ENCODE measurements at places on chromosomes 2 and 18.

DNA sequence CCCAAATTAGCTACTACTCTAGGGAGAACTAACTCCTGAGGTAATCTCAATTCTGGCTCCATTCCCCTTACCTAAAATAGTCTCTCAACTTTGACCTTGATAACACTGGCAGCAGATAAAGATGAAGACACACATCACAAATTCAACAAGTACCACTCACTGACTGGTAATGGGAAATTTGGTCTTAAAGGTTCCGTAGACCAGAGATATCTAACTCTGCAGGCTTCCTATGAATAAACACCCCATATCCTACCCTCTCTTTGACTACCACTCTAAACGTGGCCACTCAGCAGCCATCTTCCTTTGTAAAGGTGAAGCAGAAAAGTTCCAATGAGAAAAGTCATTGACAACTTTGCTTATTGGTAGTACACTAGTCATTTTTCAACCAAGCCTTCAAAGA, 38.6 kb upstream of the GALNT5 start:
- DNase-seq: no peak

- DNase-seq: peak; percentile 12
These were observed 38.7 kb downstream of the MCFD2 start for GRCh38 chr2:46876741-46877384.

- no peak for DNase-seq
These were observed 506.5 kb downstream of the TSN start for GRCh38 chr2:122261911-122262310.

GRCh38 chr18:25594351-25594750, 242.4 kb upstream of the ZNF521 start:
- no peak for DNase-seq

DNA sequence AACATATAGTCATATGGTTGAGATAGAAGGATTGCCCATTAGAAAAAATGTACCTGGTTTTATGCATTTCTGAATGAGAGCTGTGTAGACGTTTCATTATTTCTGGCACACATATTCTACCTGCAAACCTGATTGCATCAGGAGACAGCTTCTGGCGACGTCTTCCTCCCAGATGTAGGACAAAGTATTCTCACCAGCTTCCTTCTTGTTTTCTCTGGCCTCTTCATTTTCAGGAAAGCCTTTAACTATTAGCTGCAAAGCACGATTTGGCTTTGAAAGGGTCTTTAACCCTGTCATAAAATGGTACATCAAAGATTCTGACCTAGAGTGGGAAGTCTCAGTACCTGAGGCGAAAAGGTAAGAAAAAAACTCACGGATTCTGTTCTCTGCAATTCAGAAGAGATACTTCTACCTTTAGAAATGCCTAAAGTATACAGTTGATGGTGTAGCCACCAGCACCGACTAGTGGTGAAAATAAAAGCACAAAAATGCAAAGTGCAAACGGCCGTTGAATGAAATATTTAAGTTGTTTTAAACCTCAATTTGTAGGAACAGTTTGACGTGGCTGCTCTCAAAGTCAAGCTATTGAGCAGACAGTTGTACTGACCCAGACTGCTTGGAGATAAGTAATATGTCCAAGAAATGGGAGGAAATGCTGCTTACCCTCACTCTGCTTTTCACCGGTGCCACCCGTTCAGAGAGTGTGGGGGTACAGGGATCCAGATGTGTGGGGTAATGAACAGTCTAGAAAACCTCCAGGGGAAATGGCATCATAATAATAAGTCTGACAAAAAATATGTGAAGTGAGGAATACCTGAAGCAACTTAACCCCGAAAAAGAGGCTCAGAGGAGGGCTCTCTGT, 20.2 kb downstream of the IL18RAP start:
- no peak for DNase-seq

- DNase-seq: no peak
These were observed 103.5 kb upstream of the MAP3K20 start for GRCh38 chr2:172972005-172972619.

DNA sequence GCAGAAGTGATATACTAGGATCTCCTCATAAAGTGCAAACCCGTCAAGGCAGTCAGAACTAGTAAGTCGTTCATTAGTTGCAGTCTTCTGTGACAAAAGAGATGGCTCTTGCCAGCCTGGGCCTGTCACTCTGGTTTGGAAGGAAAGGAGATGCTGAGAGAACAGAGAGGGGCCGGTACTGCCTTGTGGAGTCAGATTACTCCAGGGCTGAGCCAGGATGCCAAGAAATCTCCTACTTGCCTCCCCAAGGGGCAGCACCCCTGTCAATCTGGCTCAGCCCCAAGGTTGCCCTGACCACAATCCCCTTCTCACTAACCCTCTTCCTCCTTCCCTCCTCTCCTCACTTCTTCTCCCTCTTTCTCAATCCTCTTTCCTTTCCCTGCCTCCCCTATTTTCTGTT, 62.9 kb upstream of the ASPRV1 start:
- peak; percentile 49 for DNase-seq

DNA sequence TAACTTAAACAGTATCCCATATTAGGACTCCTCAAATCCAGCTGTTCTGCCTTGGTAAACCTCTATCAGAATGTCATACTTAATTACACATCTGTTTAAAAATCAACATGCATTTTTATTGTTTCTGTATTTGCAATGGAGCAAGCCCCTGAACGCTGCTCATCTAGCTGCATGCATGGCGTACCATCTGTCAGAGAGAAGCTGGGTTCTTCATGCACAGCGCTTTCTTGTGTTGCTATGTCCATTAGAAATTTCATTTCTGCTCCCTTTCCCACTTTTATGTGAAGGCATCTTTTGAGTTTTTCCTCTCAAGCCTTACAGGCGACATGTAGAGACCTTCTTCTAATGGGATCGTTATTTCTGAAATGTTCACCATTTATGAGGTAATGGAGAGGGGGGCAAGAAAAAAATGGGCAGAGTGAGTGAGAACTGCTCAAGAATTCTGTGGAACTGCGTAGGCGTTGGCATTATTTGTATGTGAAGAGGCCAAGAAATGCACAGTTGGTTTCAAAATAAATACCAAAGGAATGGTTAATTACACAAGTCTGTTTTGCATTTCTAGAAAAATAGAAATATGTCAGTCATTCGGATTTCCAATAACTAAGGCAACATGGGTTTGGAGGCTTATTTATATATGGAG, 31.6 kb downstream of the INSIG2 start:
- DNase-seq: no peak

DNA sequence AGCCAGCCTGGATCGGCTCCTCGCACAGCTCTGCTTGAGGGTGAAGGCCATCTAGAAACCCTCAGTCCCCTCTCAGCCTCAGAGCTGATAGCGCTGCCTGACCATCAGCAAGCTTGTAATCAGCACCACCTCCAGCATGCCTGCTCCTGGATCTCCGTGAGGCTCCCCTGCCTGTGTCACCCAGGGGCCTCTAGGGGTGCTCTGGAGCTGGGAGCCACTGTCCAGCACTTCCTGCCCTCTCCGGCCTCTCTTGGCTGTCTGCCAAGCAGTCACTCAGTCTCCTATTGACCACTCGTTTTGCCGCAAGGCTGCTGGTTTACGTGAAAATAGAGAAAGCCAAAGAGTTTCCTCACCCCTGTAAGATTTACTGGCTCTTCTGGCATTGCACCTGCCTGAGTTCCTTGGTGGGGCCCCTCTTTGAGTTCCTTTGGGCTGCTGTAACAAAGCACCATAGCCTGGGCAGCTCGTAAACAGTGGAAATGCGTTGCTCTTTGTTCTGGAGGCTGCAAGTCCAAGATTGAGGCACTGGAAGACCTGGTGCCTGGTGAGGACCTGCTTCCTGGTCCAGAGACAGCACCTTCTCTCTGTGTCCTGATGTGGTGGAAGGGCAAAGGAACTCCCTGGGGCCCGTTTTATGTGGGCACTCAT, 17.9 kb downstream of the CAPN10 start:
- no peak for DNase-seq

DNA sequence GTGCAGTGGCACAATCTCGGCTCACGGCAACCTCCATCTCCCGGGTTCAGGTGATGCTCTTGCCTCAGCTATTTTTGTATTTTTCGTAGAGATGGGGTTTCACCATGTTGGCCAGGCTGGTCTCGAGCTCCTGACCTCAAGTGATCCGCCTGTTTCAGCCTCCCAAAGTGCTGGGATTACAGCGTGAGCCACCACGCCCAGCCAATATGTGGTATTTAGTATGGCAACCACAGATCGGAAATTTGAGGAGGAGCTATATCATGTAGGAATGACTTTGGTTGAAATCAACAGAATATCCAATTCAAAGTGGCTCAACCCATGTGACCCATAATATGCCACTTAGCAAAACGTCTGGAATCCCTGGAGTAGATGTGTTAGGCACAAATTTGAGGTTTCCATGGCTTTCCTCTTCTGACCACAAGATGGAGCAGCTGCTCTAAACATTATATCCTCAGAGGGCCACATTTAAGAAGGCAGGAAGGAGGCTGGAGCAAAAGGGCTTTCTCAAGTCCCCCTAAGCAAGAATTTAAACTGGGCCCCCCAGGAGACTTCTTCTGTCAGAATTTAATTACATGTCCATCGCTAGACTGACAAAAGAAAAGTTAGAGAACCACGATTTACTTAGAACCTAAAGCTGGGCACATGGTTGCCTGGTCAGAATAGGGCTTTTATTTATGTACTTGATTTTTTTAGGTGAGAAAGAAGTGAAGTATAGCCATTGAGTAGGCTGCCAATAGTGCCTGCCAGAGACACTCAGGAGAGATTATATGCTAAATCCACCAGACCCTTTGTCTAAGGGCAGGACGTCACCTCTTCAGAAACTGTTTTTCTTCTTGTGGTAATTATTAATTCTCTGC, 49.6 kb upstream of the ITSN2 start:
- peak; percentile 53 for DNase-seq

- DNase-seq: no peak
These were observed 527.6 kb upstream of the MEX3C start for GRCh38 chr18:51724790-51725721.

DNA sequence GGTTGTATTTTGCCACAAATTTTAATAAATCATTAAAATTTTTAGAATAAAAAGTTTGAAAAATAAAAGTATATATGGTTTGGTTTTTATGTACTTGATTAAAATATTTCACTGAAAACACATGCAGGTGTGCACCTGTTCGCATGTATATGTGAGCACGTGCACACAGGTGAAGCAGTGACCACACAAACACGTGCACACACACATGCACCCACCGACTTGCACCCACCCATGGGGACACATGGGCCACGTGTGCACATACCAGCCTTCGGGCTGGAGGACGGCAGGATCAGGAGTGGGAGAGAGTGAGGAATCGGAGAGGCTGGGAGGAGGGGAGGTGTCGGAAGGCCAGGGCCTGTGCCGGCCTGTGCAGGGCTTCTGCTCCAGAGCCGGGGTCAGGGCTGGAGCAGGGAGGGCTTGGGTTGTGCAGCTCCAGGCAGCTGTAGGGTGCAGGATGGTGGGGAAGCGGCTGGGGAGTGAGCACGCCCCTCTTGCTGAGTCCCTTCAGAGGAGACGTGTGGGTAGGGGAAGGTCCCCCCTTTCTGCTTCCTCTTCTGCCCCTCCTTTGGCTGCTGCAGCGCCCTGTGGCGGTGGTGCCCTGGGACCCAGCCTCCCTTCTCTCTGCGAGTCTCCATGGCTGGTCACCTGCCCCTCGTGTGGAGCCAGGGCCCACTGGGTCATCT, 106.9 kb upstream of the HDAC4 start:
- DNase-seq: no peak

GRCh38 chr2:15912203-15912602, 28.1 kb upstream of the MYCN start:
- no peak for DNase-seq

DNA sequence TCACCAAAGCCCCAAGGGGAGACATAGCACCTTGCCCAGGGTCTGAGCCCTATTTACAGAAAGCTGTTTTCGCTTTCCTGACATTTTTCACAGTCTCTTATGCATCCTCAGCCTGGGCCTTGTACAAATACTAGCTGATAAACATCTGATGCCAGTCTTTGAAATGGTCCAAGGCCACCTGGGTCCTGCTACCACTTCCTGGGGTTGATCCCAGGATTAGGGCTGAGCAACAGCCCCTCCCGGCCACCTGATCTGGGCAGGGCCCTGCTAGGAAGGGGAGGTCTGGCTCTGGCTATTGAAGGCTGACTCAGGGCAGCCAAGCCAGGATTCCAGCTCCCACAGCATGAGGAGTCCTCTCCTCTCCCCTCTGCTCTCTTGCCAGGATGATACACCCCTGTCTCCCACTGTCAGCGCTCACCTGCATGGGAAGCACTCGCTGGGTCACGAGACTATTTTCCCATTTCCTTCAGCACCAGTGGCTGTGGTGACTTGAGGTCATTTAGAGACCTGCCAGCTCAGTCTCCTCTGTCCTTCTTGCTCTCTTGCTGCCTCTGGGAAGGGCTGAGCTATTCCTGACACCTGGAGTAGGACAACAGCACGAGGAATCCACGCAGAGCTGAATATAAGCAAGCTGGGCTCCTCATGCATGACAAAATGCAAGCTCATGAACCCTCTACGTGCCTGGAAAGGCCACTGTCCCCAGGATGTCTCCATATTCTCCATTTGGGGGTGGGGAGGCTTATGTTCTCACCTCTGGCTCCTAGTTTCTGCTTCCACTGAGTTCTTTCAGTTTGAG, 53.0 kb upstream of the LGALSL start:
- no peak for DNase-seq

DNA sequence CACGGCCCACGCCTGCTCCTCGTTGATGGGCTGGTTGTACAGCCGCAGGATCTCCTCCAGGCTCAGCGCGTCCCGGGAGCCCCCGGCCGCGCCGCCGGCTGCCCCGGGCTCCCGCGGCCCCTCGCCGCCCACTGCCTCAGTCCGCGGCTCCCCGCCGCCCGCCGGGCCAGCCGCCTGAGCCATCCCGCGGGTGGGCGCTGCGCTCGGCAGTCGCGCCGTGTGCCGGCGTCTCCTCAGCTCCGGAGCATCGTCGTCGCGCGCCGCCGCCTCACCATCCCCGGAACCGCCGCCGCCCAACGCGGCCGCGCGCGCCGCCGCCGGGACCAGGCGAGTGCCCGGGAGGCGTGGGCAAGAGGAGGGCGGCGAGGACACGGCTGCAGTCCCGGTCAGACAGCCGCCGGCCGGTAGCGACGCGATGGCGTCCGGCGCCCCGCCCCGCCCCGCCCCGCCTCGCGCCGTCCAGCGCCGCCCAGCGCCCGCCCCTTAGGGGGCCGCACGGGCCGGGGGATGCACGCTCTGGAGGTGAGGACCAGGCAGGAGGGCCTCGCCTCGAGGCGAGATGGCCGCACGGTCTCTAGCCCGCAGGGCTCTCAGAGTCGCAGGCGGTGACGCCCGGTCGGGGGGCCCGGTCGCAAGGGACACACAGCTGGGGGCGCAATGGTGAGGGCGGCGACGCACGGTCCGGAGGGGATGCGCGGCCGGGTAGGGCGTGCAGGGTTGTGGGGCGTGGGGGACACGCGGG, at the start of gene SPIRE1:
TSS of gene SPIRE1 (minus strand) at position 424 of the 742 bp plus-strand sequence. CDS start at position 183, 241 bp downstream.
- no peak for DNase-seq

- no peak for DNase-seq
These were observed 41.7 kb upstream of the RND3 start for GRCh38 chr2:150528861-150529801.
